ENCODE measurements at places on chromosomes 7 and 10. TPM values are rescaled to one million over a fixed set of nuclear protein-coding genes. Genes with fewer than 3 reads are reported as not detected.
A peak's percentile ranks its signal among the peaks of the same experiment; 100 is the strongest.

The SLC39A12 gene
- total RNA-seq = not detected

The CD36 gene
- total RNA-seq = not detected

The FXYD4 gene
- total RNA-seq = not detected

GRCh38 chr10:118955951-118956801, 73.3 kb upstream of the NANOS1 start:
- DNase-seq = no peak

The IGFBP1 gene
- not detected for total RNA-seq

GRCh38 chr7:30796105-30796869, 25.1 kb downstream of the MINDY4 start:
- no peak for DNase-seq

DNA sequence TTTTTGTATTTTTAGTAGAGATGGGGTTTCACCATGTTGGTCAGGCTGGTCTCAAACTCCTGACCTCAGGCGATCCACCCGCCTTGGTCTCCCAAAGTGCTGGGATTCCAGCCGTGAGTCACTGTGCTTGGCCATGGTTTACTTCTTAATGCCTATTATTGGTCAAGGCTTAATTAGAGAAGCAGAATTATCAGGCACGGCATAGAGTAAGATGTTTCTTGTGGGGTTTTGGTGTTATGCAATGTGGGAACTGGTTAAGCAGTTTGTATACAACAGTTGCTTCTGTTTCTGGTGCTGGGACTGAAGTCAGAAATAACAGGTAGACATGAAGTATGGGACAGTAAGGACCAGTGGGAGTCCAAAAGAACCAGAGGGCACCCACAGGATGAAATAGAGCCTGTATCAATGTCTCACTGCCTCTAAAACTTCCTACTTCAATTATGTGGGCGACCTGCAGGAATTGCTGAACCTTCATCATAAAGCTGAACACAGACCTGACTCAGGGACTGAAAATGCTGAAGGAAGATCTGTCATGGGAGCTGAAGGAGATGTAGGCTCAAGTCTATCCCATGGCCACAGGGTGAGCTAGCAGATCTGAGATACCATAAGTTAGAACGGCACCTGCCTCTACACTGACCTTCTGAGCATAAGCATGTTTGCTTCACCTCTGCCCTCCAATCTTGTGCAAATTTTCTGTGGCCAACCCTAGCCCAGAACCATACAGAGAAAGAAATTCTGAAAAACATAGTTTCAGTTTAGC, 38.3 kb upstream of the VCL start:
- DNase-seq = no peak

GRCh38 chr10:29508554-29509244, 126.1 kb downstream of the SVIL start:
- DNase-seq = no peak

- no peak for DNase-seq
Measured at GRCh38 chr7:44740055-44740454, 8.6 kb upstream of the ZMIZ2 start.

DNA sequence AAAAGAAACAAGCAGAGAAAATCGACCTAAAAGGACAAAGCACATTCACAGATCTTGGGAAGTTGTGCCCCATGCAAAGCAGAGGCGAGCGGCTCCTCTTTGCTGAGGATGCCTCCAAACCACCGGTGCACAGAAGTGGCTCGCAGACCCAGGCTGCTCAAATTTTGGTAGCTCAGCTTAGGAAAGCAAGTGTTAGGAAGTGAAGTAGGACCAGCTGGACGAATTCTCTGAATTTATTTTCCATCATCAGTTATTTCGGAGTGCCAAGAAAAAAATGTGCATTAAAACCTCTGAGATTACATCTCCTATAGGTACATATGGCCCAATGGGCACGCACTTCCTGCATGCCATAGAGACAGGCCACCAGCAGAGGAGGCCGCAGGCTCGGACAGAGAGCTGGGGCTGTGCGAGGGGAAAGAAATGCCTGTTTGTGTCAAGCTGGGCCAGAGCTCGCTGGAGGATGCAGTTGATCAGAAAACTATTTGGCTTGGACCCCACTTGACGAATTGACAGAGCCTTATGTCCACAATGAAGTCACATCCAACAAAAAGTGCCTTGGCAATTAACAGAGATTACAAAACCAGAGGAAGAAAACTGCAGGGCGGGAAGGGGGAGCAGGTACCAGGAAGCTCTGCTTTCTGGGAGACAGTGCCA, 122.3 kb upstream of the LYZL2 start:
- no peak for DNase-seq

- no peak for DNase-seq
Measured at GRCh38 chr7:78558566-78558965, 760.0 kb downstream of the PHTF2 start.

The OR2A14 gene
- total RNA-seq = not detected

The H2BK1 gene
- not detected for total RNA-seq

DNA sequence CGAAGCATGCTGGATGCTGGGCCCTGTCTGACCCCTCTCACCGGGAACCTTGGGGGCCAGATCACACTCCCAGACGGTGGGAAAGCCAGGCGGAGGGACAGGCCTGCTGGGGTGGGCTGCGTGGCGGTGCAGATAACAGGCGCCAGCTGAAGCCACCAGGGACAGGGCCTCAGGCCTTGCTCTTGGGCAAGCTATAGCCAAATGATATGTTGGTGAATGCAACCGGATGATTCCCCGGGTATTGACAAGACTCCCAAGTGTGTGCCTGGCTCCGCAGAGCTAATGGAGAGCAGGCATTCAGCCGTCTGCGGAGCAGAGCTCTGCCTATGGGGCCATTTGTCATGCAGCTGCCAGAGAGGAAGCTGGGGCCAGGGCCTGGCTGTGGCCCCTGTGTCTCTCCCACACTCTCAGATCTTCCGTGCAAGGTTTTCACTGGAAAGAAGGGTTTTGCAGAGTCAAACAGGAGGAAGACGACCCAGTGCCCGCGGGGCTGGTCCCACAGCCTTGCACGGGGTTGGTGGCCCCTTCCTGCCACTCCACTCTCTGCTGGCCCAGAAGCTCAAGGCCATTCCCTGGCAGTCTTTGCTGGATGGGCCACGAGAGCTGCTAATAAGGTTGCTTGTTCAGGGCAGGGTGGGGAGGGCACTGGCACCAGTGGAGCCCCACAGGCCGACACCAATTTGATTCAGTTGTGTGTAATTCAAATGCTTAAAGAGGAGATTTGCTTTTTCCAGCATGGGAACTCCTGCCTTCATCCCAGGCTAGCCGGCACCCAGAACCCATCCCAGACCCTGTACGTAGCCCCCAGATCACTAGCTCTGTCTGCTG, 91.8 kb downstream of the PRKAG2 start:
- DNase-seq = no peak

The LIPN gene
- total RNA-seq = not detected

DNA sequence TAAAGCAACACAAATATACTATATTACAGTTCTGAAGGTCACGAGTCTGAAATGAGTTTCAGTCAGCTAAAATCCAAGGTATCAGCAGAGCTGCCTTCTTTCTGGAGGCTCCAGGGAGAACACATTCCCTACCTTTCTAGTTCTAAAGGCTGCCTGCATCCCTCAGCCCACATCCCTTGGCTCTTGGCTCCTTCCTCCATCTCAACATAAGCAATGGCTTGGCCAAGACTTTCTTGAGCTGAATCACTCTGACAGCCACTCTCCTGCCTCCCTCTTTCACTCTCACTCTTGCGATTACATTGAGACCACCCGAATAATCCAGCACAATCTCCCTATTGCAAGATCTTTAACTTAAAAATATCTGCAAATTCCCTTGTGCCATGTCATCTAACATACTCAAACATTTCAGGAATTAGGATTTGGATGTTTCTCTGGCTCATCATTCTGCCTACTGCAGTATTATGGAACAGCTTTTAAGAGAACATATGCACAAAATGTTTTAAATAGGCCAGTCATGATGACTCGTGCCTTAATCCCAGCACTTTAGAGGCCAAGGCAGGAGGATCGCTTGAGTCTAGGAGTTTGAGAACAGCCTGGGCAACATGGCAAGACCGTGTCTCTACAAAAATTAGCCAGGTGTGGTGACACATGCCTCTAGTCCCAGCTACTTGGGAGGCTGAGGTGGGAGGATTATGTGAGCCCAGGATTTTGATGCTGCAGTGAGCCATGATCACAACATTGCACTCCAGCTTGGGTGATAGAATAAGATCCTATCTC, 144.2 kb upstream of the VSTM2A start:
- DNase-seq = peak; percentile 23

The RABGEF1 gene
- 23.2 TPM for total RNA-seq

GRCh38 chr10:70462349-70462984, 16.1 kb upstream of the PALD1 start:
- DNase-seq = no peak

The ENTPD7 gene
- total RNA-seq = 5.8 TPM

DNA sequence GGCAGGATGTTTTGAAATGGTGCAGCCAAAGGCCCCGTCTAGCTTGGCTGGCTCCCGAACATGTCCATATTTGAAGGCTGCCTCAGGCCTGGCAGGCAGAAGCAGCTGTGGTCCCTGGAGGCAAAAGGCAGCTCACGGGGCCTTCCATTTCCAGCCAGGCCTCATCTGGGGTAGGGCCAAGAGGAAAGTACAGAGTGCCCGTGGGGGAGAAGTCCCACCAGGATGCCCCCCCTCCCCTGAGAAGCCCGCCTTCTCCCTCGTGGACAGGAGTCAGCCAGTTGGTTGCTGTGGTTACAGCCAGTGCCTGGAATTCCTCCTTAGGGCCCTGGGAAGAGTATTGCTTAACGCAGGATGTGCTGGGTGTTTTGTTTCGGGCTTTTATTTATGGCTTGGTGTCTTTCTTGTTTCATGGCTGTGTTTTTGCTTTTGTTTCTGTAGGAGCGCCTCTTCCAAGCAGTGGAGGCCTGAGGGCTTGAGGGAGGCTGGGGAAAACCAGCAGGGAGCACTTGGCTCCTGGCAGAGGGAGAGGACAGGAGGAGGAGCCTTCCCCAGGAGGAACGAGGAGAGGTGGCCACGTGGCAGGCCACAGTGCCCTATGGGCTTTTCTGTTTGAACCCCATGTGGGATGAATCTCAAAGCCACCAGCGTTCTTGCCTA, 45.4 kb downstream of the CHST3 start:
- DNase-seq = no peak

GRCh38 chr7:106621393-106622132, 39.4 kb downstream of the CCDC71L start:
- no peak for DNase-seq

DNA sequence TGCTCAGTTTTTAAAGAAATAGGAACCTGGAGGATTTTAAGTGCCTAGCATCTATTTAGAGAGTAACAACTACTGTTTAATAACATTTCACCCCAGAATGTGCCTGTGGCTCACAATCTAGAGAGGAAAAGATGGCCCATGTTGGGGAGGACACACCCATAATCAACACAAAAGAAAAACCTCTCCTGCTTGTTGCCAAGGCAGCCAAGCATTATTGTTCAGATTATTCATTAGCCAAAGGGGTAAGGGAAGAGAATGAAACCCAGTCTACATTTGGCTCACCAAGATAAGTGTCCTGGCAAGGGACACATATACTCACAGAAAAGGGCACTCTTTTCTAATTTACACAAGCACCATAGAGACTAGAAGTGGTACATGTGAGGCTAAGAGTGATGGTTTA, 17.7 kb upstream of the IFIT1B start:
- no peak for DNase-seq

GRCh38 chr7:134669845-134670373, 23.3 kb downstream of the BPGM start:
- peak; percentile 58 for DNase-seq

The FAM237B gene
- total RNA-seq = not detected

DNA sequence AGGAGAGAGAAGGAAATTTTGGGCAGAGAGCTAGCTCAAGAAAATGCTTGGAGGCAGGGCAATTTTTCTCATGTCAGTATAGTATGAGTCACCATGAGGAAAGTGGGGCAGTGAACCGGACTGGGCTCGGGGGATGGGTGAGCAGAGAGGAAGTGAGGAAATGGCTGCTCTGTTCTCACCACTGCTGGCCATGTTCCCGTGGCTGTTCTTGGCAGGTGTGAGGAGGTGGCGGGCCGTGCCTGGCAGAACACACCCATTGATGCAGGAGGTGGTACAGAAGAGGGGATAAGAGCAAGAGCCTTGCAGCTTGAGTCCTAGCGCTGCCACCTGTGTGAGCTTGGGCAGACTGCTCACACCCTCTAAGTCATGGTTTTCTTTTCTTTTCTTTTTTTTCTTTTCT, 304.4 kb upstream of the LYZL1 start:
- no peak for DNase-seq

DNA sequence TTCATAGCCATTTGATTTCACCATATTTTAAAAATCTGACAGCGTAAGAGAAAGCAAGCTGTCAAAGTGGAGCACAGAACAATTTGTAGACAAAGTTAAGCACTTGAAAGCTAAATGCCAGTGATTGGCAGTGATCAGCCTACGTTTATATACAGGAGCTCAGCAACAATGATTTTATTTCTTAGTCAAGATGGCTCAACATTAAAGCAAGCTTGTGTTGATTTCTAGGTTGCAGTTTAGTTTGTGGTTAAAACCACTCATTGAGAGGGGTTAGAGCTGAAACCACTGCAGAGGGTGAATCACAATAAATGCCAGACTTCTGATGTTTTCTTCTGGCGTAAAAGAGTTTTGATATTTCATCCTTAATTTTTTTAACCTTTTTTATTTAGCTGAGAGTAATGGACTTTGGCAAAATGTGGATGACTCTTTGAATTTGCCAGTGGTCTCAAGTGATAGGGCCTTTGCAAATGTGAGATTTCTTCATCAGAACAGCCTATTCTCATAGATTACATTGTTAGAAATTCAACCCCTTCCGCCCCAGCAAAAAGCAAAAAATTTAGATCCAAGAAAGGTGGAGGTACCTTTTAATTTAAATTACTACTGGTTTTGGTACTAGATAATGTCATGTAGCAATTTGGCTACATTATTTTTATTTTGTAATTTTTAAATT, 73.8 kb downstream of the SHOC2 start:
- DNase-seq = peak; percentile 59

The CUL1 gene
- 55.8 TPM for total RNA-seq

Data from activated CD8-positive, alpha-beta T cell treated with anti-CD3 and anti-CD28 coated beads, Interleukin-2, amount 10 ng/mL, durations not matched to agents 7 days and 5 days (primary cell).